RCC 7860 (cell line): ENCODE measurements at places on chromosomes 5 and 9.

DNA sequence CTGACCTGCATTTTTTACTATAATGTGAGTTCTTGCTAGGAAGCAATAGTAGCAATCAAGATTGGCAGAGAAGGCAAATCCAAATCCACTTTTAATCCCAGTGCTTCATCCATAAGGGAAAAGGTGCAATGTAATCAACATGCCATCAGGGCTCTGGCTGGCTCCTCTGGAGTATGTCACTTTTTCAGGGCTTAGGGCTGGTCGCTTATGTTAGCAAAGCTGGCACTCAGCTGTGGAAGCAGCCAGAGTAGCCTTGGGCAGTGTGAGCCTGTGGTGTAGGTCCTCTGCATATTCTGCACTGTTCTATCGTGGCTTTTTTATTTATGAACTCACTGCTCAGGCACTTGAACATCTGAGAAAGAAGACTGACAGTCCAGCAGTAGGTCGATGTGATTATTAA, 16.1 kb downstream of the ACTBL2 start:
- no peak for DNase-seq

- no peak for DNase-seq
Observed at GRCh38 chr5:72691751-72692150, 124.7 kb upstream of the TNPO1 start.

DNA sequence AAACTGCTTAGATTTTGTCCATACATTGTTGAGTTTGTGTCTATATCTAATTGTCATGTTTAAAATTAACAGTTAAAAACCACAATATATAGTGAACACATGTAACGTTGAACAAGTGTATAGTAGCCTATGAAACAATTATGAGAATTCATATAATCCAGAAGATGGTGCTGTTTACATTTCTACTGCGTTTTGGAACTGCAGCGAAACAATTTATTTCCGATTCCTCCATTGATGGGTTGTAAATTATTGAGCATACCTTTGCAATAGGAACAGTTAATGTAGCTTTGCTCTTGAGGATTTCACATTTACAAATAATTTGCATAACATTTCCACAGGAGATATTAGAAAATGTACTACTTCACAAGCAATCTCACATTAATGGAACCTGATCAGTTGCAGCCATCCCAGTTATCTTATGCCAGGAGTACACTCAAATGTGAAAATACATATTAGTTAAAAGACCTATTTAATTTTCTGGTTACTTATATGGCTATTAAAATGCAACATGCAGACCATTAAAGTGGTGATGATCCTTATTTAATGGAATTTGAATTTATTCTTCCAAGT, 411.8 kb downstream of the CDH10 start:
- no peak for DNase-seq

DNA sequence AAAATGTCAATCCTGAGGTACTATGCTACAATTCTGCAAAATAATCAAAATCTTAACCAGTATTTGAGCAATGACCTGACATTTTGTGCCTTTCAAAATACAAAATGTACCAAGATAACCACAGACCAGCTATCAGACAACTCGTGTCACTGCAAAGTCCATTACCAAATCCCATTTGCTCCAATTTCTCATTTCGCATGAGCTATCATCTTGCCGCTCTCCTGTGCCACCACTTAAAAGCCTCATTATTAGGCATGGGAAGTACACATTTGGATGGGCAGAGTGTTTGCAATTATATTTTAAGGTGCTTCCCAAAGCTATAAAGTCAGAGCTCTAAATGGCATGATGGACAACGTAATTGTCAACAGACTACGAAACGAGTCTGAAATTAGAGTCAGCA, 205.2 kb downstream of the AGTPBP1 start:
- DNase-seq, result no peak

GRCh38 chr9:108904161-108904560, 29.8 kb downstream of the ELP1 start:
- no peak for DNase-seq

- DNase-seq, result no peak
Observed at GRCh38 chr5:154753792-154754191, 1.4 kb upstream of the LARP1 start.

DNA sequence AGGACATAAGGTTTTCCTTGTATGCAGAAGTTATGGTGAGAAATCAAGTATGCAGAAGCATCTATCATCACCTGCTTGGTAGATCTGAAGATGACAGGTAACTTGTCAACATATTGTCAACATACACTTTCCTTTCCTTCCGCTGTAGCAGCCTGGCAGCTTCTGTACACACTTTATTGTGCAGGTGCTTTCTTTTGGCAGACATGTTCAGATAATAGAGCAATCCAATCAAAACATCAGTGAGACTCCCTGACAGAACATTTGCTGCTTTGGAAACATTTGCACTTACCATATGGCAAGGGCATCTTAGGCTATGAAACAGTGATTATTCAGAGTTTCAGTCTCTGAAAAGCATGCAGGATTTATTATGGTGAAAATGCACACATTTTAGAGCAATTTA, 161.1 kb upstream of the CDH12 start:
- no peak for DNase-seq

DNA sequence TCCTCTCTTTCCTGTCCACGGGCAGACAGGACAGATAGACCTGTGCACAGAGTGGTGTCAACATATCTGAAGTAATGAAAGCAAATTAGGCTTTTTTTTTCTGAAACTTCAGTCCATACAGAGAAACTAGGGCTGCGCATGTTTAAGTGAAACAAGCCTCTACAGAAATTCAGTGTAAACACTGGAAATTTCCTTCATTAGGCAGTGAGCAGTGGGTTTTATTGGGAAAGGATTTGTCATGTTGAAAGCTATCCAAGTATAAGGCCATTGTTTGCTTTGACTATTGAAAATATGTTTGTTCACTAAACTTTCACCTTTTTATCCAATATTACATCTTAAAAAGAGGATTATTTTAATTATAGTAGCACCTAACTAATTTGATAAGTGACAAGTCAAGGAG, 161.2 kb downstream of the AOPEP start:
- no peak for DNase-seq

- no peak for DNase-seq
Observed at GRCh38 chr9:124016175-124017050, 4.8 kb downstream of the LHX2 start.

DNA sequence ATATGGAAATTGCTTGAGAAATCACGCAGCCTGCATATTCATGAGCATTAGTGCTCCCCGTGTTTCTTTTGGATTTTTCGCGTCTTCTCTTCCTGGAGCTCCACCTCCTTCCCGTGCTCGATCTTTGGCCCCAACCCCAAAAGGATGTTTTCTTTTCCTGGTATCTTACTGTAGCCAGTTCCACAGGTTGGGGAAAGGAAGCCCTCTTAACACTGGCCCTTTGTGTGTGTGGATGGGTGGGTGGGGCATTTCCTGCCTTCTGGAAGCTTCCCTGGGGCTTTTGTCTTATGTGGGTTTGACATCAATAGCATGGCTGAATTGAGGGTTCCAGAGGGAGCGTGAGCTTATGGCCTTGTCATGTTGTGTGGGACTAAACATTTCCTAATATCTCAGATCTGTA, 21.9 kb downstream of the STXBP1 start:
- no peak for DNase-seq

DNA sequence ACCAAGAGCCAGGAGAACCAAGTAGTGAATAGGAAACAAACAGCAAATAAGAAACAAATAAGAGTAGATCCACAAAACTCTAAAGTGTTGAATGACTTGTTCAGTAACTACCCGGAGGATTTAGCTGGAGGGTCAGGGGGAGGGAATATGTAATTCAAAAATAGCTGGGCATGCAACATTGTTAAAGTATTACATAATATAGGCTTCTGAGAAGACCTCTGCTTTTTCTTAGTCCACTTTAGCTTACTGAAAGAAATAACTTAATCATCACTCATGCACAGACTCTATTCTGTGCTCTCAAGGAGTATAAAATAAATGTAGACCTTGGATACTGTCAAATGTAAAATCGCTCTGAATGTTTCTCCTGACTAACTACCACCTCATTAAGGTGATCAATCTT, 183.2 kb upstream of the POU5F2 start:
- no peak for DNase-seq

GRCh38 chr5:58987193-58987592, 404.3 kb downstream of the RAB3C start:
- no peak for DNase-seq

DNA sequence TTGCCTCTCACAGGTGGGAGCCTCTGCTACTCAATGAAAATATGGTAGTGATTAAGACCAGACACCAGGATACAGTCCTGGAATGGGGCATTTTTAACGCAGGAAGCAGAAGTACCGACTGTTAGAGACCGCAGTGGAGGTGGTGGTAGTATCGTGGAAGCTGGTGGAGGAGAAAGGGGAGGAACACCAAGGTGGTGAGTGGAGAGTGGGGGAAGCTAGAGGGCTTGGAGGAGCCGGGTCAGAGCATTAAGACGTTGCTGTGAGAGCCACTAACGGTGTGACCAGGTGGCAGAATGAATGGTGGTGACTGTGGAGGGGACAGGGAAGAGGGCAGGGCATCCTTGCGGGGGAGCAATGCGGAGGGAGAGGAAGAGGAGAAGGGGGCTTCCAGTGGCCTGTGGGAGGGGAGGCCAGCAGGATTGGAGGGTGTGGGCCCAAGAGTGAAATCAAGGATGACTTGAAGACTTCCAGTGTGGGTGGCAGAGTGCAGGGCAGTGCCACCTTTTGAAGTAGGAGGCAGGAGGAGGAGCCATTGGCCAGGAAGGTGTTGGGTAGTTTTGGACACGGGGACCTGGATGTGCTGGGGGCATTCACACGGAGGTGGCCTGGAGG, 1.6 kb upstream of the UBAC1 start:
- no peak for DNase-seq
